ENCODE measurements at places on chromosomes 11 and 22.

GRCh38 chr11:10307022-10307399 lies 2.1 kb downstream of the ADM start:
- DNase-seq, result no peak

DNA sequence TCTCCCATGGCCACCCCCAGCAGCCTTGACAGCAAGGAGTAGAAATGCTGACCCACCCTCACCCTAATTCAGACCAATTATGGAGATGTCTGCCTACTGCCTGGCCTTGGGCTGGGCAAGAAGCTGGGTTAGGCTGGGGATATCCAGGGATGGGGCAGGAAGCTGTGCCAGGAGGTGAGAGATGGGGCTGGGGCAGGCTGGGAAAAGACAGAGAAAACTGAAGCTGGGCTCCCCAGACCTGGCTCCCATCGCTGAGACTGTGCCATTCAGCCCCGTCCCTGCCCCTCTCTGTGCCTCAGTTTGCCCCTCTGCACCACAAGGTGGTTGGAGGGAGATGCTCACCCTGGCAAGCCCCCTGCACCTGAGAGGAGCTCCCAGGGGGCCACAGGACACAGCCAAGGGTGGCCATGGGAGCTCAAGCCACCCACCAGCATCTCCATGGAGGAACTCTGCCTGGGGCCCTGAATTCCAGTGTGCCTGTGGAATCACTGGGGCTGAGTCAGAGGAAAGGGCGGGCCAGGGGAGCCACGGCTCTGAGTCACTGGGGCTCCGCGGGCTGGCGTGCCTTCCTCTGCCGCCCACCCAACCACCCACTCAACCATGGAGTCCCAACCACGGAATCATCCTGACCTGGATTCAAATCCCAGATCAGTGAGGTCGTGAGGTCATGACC lies 6.0 kb upstream of the CARD10 start:
- no peak for DNase-seq

DNA sequence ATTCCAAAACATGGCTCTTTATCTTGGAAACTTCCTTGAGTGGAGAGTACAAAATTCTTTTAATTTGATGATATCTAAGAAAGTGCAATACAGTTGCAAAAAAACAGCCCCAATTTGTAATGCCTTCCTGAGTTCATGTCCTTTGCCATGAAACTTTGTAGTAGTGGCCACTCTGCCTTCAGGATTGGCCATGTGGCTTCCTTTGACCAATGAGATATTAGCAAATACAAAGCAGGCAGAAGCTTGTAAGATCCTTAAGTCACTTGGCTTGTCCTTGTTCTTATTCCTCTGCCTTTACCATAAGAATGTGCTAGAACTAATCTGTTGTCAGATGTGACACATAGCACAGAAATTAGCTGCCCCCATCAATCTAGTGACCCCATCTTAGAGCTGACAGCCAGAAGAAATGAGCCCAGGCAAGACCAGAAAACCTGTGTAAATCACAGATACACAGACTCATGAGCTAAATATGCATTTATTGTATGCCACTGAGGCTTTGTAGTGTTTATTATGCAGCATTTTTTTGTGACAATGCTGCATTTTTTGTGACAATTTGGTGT lies 29.8 kb upstream of the BLID start:
- no peak for DNase-seq

GRCh38 chr22:36162127-36163034 lies 1.8 kb upstream of the APOL3 start:
- no peak for DNase-seq

GRCh38 chr11:114587398-114587953 lies 8.1 kb downstream of the NXPE4 start:
- no peak for DNase-seq
